ENCODE measurements at places on chromosomes 5 and 9.

DNA sequence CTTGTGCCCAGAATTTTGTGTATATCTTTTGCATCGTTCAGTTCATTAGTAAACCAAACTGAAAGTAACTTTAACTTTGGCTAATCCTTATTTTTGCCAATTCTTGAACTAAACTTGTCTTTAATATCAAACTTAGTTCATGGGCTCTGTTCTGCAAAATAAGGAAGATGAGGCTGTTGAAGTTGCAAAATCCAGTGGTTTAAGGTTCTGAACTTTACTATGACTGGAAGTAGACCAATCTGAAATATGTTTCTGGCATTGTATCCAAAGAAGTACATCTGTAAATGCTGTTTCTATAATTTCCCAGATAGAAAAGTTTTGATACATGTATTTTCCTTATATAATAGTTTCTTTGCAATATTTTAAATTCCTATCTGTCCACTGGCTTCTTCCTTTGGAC, 238.1 kb downstream of the CETN3 start:
- no peak for DNase-seq

- no peak for DNase-seq
These were observed 878 bp downstream of the HIGD2A start for GRCh38 chr5:176389135-176390123.

- no peak for DNase-seq
These were observed 32.6 kb downstream of the NKX2-5 start for GRCh38 chr5:173202266-173202875.

GRCh38 chr5:86970361-86970760, 297.3 kb upstream of the RASA1 start:
- DNase-seq: no peak

GRCh38 chr9:114989600-114990410, 59.4 kb upstream of the TNFSF8 start:
- DNase-seq: peak; percentile 64

DNA sequence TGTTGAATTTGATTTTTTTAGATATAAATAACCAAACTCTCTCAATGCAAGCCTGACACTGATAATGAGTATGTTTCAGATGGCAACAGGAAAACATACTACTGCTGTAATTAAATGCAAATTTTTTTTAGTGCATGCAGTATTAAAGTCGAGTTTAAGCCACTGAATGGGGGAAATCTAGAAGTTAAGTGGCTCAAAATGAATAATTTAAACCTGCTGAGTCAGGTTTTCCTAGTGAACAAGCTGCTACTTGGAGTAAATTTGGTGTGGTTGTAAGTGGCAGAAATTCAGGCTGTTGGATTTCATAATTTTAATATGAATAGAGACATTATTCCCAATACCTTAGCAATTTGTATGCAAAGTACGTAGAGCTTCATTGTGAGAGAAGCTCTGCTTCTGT, 121.8 kb downstream of the SLF1 start:
- no peak for DNase-seq

- no peak for DNase-seq
These were observed 636.1 kb downstream of the PSAT1 start for GRCh38 chr9:78932849-78933627.

DNA sequence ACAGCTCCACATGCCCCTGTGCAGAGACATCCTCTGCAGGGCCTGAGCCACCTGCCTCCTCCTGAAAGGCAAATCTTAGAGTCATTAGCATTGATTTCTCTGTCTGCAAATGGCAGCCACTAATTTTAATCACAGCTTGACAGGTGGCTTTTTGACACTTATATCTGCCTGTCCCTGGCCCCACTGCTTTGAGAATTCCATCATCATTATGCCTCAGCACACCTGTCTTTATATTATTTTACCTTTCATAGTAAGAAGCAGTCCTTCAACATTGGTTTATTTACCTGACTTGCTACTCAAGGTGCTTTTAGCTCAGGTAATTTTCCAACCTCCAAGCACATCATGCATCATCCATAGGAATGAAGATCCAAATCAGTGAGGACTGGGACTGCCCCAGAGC, 451.3 kb downstream of the MTRR start:
- DNase-seq: no peak
